ENCODE measurements at places on chromosomes 5 and 9. TPM values are rescaled to one million over a fixed set of nuclear protein-coding genes. Genes with fewer than 3 reads are reported as not detected.

TMEM267 gene
- 11.5 TPM for total RNA-seq

GDA gene
- total RNA-seq = 53.5 TPM

PNPLA7 gene
- 28.3 TPM for total RNA-seq

SGCD gene
- total RNA-seq = 3.7 TPM

IQGAP2 gene
- 46.8 TPM for total RNA-seq

GKAP1 gene
- 11.0 TPM for total RNA-seq

- DNase-seq = no peak
Measured at GRCh38 chr9:9170439-9171134, 1371.0 kb upstream of the DMAC1 start.

DNA sequence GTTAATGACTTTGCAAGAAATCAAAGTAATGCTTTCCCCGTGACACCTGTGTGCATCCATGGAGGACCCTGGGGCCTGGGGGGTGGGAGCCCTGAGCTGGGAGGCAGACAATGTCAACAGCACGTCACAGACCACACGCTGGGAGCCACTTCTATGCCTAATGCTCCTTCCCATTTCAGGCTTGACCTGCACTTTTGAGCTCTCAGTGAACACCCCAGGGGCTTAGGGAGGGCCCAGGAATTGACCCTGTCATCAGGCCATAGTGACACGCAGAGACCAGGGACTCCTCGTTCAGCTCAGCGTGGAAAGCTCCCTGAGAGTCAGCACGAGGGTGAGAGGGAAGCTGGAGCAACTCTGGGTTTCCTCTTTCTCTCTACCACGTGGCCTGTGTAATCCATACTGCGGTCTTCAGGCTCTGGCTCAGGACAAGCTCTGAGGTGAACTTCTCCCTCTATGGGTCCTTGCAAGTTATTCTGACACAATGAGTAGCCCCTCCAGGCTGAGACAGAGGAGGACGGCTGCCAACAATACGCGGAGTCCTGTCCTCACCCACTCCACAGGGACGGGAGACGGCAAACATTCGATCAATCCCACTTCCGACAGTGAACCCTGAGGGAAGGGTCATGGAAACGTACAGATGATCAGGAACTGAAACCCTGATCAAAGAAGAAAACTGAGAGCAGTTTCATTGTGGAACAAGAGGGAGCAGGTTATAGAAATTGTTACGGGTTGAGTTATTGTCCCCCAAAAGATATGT lies 130.8 kb upstream of the IRX4 start:
- no peak for DNase-seq

DNA sequence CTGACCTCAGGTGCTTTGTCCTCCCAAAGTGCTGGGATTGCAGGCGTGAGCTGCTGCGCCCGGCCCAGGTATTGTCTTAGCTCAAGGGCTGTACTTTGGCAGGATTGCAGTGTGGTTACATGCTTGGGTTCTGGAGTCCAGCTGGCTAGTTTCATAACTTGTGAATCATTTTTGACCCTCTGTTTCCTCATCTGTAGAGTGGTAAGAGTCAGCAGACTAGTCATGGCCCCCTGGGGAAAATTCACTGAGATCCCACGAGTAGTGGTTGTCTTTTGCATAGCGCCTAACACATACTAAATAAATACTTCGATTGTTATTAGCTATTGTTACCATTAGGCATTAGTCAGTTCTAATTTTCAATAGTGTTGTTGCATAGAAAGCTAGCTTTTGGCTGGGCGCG lies 14.3 kb downstream of the PTPA start:
- DNase-seq = no peak

GRCh38 chr5:10635867-10636350 lies 72.0 kb downstream of the ANKRD33B start:
- DNase-seq = no peak

DNA sequence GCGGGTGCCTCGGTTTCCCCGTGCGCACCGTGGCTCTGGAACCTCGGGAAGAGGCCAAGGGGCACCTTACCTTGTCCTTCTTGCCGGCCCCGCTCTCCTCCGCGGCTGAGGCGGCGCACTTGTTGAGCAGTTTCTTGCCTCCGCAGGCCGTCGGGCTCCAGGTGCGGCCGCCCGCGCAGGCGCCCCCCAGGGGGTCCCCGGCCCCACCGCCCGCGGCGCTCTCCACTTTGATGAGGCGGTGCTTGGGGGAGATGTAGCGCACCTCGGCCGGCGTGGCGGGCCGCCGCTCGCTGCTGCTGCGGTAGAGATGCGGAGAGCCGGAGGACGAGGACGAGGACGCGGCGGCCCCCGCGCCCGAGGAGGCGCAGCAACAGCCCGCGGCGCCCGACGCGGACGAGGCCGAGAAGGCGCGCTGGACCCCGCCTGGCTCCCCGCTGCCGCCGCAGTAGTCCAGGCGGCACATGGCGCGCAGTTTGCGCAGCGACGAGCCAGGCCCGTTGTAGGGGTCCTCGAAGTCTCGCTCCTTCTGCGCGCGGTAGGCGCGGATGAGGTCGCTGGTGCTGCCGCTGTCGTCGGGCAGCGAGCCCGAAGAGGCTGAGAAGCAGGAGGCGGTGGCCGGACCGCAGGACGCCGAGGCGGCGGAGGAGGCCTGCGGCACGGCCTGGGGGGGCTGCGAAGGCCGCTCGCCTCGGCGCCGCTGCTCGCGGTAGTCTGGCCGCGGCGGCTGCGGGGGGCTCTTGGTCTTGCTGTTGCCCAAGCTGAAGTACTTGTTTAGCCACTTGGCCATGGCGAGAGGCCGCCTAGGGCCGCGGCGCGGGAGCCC lies 957 bp downstream of the SHB start:
- DNase-seq = no peak

DNA sequence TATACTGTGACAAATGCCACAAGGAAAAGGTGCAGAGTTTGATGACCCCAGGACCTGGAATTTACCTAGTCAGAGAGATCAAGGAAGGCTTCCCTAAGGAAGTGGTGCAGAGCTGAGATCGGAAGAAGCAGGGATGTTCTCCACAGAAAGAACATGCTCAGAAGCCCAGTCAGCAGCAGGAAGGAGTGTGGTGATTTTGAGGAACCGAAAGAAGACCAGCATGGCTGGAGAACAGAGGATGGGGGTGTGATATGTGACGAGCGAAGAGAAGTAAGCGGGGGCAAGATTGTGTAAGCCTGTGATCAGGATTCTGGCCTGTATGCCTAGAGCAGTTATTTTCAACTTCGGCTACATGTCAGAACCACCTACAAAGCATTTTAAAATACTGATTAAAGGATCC lies 18.7 kb upstream of the PIK3R1 start:
- DNase-seq = peak; percentile 39

DNA sequence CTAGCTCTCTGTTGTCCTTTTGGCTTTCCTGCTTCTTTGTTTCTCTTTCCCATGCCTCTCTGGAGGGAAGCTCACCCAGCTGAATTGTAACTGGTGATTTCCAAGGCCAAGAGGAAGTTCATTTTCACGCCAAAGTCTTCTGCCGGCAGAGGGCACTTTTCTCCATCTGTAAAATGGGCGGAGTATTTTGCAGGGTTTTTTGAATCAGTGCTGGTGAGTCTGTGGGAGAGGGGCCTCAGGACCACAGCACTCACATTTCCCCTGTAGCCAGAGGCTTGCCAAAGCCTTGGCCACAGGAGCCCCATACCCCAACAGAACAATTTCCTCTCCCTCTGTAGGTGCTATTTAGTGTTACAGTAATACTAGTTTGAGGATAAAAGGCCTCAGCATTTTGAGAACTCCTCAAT lies 42.3 kb upstream of the MATR3 start:
- peak; percentile 29 for DNase-seq

GRCh38 chr5:116355819-116356601 lies 218.6 kb downstream of the SEMA6A start:
- no peak for DNase-seq

GRCh38 chr5:66769030-66769733 lies 173.0 kb downstream of the MAST4 start:
- no peak for DNase-seq

GRCh38 chr5:87183896-87184295 lies 83.8 kb upstream of the RASA1 start:
- no peak for DNase-seq

GRCh38 chr9:37996819-37997217 lies 72.2 kb downstream of the SHB start:
- no peak for DNase-seq

DNA sequence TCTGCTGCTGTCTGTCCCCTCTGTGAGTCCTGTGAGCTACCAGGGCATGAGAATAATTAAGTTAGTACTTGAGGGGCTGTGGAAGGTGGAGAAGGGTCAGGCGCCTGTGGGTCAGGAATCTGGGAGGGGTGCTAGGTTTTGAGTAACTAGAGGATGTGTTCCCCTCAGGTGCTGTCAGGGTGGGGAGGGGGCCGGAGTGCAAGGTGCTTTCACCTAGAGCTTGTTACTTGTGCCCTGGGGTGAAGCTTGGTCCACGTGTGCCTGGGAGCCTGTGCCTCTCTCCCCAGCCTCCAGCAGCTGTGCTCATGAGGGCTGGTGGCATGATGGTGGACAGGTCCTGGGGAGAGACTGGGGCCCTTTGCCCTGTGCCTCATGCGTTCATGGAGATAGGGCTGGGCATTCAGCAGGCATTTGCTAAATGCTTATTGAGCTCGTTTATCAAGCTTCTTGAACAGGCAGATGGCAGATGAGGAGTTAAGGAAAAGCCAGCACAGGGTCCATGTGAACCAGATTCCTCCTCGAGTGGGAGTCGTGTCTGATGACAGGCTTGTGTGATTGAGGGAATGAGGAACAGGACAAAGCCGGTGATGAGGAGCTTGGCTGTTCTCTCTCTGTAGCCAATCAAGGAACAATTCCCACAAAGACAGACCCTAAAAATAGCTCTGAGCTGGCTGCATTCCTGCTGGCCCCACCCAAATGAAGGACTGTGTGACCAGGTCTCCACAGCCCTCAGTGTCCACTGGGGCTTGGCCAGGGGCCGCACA lies 40.9 kb downstream of the CACNA1B start:
- DNase-seq = no peak

- no peak for DNase-seq
Measured at GRCh38 chr5:74595143-74595925, 45.2 kb downstream of the ENC1 start.

DNA sequence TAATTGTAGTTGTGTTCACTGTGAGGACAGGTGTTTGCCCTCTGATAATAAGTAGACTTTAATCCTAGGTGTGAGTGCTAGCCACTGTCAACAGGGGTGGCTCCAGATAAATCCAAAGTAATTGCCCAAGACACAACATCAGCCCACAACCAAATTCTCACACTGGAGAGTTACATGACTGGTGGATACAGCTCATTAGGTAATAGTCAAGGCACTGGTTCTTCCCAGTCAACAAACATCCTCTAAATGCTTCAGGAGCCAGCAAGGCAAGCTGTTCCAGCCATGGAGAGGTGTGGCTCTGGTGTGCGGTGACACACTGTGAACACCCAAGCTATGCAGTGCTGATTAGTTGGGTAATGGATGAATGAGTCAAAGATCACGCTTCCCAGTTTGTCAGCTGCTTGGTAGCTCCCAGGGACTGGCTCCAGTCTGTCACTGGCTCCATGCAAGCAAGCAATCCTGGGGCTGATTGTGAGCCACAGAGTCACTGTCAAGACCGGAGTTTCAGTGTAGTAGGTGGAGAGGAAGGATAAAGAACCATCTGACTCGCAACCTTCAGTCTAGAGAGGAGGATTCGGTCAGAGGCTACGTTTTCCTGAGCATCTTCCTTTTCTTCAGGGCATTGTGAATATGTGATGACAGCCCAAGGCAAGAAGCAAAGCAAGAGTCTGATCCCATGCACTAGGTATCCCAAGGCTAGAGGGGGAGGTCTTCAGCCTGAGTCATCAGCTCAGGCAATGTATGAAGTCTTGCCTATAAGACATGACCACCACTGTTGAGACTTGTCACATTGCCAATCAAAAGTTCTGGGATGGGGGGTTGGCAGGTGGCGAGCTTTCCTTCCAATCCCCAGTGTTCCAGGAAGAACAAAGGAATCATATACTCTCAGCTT lies 63.1 kb downstream of the UGCG start:
- peak; percentile 67 for DNase-seq

GRCh38 chr9:28808042-28808441 lies 1234.8 kb upstream of the C9orf72 start:
- DNase-seq = no peak

DNA sequence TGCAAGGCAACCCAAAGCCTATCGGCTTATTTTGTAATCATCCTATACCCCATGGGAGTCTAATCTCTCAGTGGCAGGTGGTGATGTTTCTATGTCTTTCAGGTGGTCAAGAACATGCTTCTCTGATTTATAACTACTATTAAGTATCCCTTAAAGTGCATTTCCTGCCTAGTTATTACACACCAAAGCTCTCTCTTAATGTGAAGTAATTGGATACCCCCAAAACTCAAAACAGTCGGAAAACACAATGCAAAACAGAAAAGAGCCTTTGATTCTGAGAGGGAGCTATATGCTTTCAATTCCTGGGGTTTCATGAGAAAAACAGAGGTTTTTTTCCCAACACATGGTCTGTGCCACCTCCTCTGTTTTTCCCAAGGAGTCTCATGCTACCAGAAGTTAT lies 416.4 kb downstream of the CSNK1G3 start:
- no peak for DNase-seq

DNA sequence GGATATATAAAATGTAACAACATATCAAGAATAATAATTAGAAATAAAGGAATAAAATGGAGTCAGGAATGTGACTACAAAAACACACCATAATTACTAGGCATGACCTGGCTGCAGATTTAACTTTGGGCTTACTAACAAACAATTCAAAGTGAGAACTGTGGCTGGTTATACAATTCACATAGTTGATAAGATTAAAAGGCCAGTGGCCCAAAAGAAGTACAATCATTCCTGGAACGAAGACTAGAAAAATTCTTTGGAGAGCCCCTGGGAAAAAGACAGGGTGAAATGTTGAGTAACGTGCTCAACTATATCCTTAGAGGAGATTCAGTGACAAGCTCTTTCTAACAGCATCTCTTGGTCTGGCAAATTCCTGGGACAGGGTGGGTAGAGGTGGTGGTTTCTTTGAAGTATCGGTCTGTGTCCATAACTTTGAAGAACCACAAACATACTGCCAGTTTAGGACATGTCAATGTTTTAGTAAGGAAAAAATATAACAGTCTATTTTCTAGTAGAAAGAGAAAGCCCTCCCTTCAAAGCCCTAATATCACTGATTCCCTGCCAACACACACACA lies 75.0 kb upstream of the IL6ST start:
- DNase-seq = no peak

DNA sequence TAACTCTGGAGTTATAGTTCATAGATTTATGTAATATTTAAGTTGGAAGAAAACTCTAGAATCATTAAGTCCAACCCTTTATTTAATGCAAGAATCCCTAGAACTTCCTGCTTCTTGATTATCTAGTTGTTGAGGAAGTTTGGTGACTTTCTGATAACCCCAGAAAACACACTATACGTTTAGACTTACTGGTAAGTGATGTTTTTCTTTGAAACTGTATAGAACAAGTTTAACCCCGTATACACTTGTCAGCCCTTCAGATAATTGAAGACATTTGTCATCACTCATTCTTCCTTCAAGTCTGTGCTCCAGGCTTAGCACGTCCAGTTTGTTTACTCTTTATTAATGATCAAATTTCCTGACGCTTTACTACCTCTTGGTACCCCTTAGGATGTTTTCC lies 9.0 kb downstream of the NDUFS4 start:
- DNase-seq = no peak
